ENCODE measurements at places on chromosomes 13 and 19. TPM values are rescaled to one million over a fixed set of nuclear protein-coding genes. Genes with fewer than 3 reads are reported as not detected.

The CEBPA gene
- total RNA-seq = 160 TPM

GRCh38 chr13:95763601-95764000 is 86.7 kb downstream of the DNAJC3 start:
- H3K27ac ChIP-seq = no peak overlapping the region
- H3K36me3 ChIP-seq = no peaks in the 10 kb centered on the region
- DNase-seq = no peak
- no peaks in the 10 kb centered on the region for H3K4me1 ChIP-seq
- no peak overlapping the region for H3K4me3 ChIP-seq
- no peaks in the 10 kb centered on the region for H3K27me3 ChIP-seq

DNA sequence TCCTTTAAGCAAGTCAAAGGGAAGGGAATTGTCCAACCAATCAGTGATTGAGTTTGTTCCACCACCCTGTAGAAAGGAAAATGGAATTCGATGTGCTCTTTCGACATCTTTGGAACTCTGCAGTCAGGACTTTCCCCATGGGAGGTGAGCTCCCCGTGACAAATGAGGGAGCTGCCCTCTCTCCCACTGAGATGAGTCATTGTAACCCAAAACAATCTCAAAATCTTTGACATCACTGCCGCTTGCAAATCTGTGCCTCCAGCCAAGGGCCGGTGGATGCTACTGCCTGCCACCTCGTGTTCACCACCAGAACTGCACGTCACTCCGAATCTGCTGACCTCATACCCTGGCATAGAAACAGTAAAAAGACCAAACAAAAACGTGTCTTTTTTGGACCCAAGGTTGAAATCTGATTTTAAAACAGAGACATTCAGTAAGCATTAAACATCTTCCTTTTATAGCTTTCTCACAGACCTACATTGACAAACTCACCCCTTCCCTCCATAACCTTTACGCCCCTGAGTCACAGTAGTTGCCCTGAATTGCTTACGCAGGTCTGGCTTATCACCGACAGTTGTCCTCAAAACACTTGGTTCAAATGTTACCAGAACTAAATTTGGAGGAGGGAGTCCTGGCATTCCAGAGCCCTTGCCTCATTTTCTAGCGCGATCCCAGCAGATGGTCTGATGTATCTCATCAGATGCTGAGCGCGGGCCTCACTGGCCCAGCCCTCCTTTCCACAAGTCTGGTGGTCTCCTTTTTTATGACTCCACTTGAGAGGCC is 105.2 kb downstream of the COL4A2 start:
- peak overlapping the region; percentile 53 for H3K27ac ChIP-seq
- no peaks in the 10 kb centered on the region for H3K27me3 ChIP-seq
- H3K36me3 ChIP-seq = no peaks in the 10 kb centered on the region
- H3K4me3 ChIP-seq = no peak overlapping the region

- no peaks in the 10 kb centered on the region for H3K36me3 ChIP-seq
- no peaks in the 10 kb centered on the region for H3K27me3 ChIP-seq
- no peak overlapping the region for H3K27ac ChIP-seq
- no peak overlapping the region for H3K4me3 ChIP-seq
- no peak for DNase-seq
Measured at GRCh38 chr13:106205871-106206270, 329.6 kb downstream of the EFNB2 start.

DNA sequence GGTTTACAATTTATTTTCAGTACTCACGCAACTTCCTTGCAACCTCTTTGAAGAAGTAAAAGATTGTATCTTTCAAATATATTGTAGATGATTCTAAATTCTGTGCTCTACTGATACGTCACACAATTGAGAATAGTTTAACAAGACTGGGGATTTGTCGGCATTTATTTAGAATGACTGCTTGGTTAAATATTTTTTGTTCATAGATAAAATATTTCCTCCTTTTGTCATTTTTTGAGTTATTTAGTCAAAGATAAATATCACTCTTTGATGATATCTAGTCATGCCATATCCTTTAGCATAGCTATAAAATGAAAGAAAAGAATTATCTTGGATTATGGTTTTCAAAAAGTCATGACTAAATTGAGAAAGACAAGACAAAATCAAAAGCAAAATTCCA is 2747.8 kb downstream of the PCDH9 start:
- no peaks in the 10 kb centered on the region for H3K4me1 ChIP-seq
- no peak overlapping the region for H3K27ac ChIP-seq
- no peak for DNase-seq
- H3K27me3 ChIP-seq = no peaks in the 10 kb centered on the region
- H3K36me3 ChIP-seq = no peaks in the 10 kb centered on the region

DNA sequence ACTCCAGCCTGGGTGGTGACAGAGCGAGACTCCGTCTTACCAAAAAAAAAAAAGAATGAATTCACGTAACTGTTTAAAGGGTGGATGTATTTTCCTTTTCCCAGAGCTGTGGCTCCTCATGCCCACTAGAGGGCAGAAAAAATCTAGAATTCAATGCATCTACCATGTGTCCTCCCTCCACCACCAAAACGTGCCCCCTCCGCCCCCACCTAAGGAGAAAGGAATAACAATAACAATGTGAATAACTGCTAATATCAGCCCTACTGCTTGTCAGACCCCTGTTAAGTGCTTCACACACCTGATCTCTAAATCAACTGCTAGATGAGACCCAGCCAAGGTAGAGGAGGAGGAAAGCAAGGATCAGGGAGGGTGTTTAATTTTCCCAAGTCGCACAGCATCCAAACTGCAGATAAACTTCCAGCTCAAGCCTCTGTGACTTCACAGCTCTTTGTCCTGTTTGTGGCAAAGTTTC is 20.2 kb upstream of the PNMA8B start:
- H3K27ac ChIP-seq = no peak overlapping the region
- H3K36me3 ChIP-seq = no peaks in the 10 kb centered on the region
- H3K4me3 ChIP-seq = no peak overlapping the region
- no peak for DNase-seq

GRCh38 chr19:2627855-2628254 is 74.6 kb downstream of the GNG7 start:
- H3K36me3 ChIP-seq = no peaks in the 10 kb centered on the region
- peak overlapping the region; percentile 87 for H3K27ac ChIP-seq

All from Peyer's patch (tissue), 4 donors.